Fibroblast of lung (primary cell): ENCODE measurements at places on chromosomes 6 and 20.
A peak's percentile ranks its signal among the peaks of the same experiment; 100 is the strongest.

GRCh38 chr6:156231026-156231765, 546.0 kb upstream of the ARID1B start:
- DNase-seq, result no peak

DNA sequence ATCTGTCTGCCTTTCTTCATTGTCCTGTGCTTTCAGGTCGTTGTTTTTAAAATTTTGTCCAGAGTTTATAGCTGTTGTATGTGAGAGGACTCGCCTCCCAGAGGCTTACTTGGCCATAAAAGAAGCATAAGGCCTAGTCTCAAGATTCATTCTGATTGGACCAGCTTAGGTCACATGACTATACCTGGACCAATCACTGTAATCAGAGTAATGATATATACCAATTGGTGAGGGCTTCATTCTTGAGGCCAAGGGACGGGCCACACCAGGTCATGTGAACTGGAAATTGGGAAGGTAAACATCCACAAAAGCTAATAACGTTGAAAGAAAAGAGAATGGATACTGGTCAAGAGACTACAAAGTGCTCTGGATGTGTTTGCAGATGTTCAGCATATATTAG, 141.4 kb upstream of the SULF2 start:
- DNase-seq, result no peak

DNA sequence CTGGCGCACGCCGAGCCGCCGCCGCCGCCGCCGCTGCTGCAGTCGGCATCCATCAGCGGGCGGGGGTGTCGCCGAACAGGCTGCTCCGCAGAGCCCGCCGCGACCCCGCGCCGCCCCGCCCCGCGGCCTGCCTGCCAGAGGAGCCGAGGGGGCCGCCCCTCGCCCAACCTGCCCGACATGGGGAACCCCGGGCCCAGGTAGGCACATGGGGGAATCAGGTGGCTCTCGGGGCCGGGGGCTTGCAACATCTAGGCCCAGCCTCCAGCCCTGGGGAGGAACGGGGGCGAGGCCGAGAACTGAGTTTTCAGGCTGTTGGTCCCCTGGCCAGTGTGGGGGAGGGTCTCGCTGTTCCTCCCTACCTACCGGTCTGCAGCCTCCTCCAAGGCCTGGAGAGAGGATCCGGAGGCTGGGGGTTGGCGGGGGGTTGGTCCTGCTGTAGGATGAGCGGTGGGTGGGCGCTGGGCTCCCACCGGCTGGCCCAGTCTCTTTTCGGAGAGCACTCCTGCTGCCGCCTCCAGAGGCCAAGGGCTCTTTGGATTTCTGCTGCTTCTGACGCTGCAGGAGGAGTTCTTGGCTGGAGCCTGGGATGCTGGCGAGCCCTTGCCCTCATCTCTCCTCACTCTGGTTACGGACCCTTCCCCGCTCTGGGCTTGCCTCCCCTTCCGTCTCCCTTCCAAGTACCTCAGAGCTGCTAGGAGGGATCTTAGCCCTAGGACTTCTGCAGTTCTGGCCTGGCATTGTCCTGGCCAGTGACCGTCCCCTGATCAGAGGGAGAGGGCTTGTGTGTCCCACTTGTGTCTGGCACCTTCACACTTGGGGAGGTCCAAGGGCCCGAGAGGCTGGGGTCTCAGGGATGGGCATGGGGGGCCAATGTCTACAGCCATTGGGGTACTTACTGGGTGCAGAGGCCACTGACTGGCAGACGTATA, at the start of gene EPB41L1:
TSS of gene EPB41L1 (plus strand) at position 41 of the 929 bp plus-strand sequence. CDS start 19,038 bp downstream, outside the sequence.
- DNase-seq, result no peak

- DNase-seq, result no peak
These were observed 149.8 kb downstream of the SH3BGRL2 start for GRCh38 chr6:79780881-79781280.

DNA sequence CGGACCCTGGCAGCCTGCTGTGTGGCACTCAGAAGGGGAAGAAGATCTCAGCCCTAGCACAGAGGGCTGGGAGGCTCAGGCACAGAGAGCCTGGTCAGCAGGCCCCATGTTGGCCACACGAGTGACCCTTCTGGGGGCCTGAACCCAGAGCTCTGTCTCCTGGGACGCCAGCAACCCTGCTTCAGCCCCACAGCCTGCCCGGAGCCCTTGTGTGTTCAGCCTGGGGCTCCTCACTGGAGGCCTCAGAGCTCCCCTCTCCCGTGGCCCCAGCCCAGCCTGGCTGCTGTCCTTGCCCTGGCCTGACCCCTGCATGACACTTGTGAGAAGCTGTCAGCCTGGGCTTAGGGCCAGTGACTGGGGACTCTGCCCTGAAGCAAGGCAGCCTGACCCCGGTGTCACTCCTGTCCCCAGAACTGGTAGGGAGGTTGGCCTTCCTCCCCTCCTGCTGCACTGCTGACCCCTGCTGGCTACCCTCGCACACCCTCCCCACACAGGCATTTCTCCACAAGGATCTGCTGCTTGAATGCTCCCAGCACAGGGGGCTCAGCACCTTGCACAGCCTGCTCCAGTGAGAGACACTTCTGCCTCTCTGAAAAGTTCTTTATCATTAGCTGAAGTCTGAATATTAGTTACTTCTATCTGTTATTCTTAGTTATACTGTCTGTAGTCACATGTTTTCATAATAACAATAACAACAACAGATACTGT, 15.4 kb upstream of the IP6K3 start:
- no peak for DNase-seq

DNA sequence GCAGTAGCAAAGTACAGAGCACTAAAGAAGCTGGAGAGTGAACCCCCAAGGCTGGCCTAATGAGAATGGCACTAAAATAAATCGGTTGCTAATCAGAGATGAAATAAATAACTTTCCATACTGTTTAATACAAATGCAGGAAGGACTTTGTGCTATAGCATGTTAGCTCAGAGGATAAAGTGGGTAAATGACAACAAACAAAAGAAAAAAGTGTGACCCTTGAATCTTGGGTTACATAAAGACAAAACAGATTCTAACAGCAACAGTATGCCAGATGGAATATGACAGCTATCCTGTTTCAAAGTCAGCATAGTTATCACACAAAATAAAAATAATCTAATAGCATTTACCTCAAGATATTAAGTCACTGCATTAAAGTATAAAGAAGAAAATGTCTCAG, 622.7 kb downstream of the PHF3 start:
- DNase-seq, result no peak

- no peak for DNase-seq
These were observed 10.2 kb downstream of the DNPH1 start for GRCh38 chr6:43219119-43219518.

DNA sequence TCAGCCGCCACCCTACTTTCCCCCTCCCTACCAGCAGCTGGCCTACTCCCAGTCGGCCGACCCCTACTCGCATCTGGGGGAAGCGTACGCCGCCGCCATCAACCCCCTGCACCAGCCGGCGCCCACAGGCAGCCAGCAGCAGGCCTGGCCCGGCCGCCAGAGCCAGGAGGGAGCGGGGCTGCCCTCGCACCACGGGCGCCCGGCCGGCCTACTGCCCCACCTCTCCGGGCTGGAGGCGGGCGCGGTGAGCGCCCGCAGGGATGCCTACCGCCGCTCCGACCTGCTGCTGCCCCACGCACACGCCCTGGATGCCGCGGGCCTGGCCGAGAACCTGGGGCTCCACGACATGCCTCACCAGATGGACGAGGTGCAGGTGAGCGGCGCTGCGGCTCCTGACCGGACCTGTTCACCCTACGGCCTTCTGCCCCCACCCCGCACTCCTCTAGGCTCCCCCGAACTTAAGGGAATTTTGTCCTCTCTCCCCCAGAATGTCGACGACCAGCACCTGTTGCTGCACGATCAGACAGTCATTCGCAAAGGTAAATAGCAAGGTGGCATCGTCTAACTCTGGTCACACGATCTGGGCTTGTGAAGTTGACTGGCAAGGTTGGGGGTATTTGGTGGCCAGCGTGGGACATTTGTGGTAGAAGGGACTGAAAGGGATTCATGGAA, 2.3 kb downstream of the TFAP2C start:
- no peak for DNase-seq

- peak; percentile 63 for DNase-seq
These were observed 89.7 kb upstream of the QKI start for GRCh38 chr6:163324688-163325389.

- peak; percentile 75 for DNase-seq
These were observed 161.3 kb downstream of the SOX4 start for GRCh38 chr6:21754891-21755290.

DNA sequence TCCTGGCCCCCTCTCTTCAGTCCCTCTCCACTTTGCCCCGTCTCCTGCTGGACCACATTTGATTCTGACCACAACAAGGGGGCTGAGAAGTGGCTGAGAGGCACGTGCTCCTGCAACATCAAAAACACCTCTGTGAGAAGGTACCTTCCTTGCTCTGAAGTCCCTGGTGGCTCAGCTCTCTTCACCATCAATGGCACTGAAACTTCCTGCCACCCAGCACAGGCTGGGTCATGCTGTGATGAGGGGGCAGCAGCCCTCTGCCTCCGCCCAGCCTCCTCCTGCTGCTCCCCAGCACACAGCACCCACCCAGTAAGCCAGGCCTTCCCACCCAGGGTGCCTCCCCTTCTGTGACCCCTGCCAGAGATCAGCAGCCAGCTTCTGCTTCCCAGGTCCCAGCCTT, 10.3 kb downstream of the ZMYND8 start:
- DNase-seq, result no peak

GRCh38 chr6:160430751-160431150, 82.6 kb downstream of the SLC22A3 start:
- DNase-seq, result no peak

GRCh38 chr20:44632103-44632752, 19.3 kb downstream of the ADA start:
- DNase-seq, result no peak

- DNase-seq, result no peak
These were observed 6.7 kb downstream of the TOX2 start for GRCh38 chr20:43921227-43921780.

DNA sequence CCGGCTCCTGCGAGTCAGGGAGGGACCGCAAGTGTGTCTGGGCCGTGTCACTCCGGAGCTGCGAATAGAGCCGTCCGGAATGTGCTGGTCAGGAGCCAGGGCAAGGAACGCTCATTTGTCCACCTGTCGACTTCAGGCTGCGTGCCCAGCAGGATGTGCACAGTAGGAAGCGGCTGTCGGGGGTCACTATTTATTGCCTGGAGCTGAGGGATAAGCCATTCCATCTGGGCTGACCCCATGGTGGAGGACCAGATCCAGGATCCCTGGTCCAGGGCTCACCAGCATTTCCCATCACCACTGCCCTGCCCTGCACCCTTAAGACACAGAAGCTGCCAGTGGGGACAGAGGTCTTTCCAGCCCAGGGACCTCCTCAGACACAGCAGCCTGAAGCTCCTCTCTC, 14.7 kb downstream of the NTSR1 start:
- DNase-seq, result peak; percentile 26

DNA sequence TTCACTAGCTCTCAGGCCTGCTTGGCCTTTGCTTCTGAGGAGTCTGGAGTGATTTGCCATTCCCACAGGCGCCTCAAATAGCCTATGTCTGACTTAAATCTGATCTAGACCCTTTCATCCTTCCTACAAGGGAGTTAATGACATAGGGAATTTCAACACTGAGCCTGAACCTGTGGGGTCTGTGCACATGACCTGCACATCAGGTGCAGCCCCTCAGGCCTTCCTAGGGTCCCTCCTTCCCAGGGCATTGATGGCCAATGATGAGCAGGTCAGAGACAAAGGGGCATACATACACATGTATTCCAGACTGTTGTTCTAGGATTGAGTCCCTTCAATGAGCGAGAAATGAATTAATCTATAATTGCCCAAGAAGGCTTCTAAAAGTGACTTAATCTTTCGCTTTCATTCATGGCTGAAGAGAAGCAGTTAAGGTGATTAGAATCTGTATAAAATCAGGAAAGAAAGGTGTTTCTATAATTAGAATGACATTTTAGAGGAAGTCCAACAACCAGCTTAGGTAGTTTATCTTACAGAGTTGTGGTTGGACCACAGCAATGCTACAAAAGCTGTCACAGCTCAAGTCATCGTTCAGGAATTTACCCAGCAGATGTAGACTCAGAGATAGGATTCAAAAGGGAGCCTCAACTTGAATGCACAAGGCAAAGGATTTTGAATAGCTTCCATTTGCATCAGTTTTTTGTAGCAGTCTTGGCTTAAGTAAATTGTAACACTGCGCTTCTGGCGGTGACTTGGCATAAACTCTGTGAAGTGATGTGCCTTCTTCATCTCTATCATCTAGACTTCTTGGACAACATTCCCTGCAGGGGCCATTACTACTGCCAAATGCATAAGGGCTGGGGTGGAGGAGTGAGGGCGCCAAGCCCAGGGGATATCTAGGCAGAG, 27.0 kb upstream of the TBC1D7 start:
- peak; percentile 100 for DNase-seq

DNA sequence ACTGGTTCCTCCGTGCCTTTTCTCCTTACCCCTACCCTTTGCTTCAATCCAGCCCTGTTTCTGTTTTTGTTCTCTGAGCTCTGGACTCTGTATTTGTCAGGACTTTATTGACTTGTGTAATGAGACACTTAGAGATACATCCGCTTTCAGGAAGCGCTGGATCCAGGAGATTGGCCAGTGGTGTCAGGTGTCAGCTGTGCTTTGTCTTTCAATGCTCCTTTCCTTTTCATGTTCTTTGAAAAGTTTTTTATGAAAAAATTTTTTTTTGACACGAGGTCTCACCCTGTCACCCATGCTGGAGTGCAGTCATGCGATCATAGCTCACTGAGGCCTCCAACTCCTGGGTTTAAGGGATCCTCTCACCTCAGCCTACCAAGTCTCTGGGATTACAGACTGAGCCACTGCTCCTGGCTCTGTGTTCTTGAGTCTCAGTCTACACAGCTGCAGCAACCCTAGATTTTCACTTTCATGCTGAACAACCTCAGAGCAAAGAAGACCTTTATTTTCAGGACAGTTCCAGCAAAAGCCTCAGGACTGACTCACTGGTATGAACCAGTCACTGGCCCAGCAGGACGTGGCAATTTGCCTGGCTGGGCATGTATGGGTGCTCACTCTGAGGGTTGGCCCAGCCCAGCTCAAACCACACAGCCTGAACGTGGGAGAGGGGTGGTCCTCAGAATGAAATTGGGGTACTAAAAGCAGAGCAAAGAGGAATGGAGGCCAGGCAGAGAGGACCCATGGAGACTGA, 108.5 kb downstream of the DHX35 start:
- peak; percentile 21 for DNase-seq

GRCh38 chr6:161094955-161095354, 103.4 kb downstream of the MAP3K4 start:
- DNase-seq, result no peak

GRCh38 chr20:63068711-63069367, 62.1 kb upstream of the BHLHE23 start:
- no peak for DNase-seq

- DNase-seq, result peak; percentile 68
These were observed 118.3 kb downstream of the SLX4IP start for GRCh38 chr20:10553326-10553984.

- DNase-seq, result no peak
These were observed 6.1 kb upstream of the SIRPD start for GRCh38 chr20:1563598-1563997.

GRCh38 chr6:56393615-56394612, 146.5 kb upstream of the COL21A1 start:
- DNase-seq, result no peak

- DNase-seq, result peak; percentile 29
These were observed at the start of gene CTSZ for GRCh38 chr20:59006864-59007664. CTSZ (minus strand) TSS chr20:59007254; CDS start chr20:59007128, 126 bp downstream.

GRCh38 chr6:166565084-166565967, 21.2 kb downstream of the RAMACL start:
- DNase-seq, result no peak
